Activated CD4-positive, alpha-beta T cell treated with anti-CD3 and anti-CD28 coated beads for 4 hours (primary cell): ENCODE measurements at places on chromosomes 7 and 10.
A peak's percentile ranks its signal among the peaks of the same experiment; 100 is the strongest.

GRCh38 chr7:143435266-143435665 is 8.0 kb upstream of the TAS2R60 start:
- no peak for DNase-seq

DNA sequence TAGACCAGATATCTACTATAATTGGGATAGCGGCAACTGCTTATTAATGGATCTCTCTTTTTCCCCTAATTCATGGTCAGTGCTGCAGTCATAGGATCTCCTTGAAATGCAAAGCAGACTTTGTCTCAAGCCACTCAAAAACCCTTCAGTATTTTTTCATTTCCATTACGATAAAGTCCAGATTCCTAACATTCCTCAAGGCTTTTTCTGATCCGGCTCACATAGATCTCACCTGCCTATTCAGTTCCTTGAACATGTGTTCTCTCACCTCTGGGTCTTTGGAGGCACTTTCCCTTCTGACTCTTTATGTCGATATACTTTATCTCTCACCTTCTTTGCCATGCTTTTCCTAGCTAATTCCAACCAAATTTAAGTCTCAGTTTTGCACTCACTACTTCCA is 25.7 kb upstream of the WASL start:
- no peak for DNase-seq

DNA sequence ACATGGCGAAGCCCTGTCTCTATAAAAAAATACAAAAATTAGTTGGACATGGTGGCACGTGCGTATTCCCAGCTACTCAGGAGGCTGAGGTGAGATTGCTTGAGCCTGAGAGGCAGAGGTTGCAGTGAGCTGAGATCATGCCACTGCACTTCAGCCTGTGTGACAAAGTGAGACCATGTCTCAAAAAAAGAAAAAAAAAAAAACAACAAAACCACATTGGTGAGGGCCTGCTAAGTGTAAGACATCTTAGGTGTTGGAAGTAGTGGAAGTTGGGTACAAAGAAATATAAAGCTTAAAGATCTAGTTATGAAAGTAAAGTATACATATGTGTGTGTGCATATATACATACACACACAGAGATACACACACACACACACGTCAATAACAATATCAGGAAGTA is 228.0 kb downstream of the EXOC4 start:
- no peak for DNase-seq

DNA sequence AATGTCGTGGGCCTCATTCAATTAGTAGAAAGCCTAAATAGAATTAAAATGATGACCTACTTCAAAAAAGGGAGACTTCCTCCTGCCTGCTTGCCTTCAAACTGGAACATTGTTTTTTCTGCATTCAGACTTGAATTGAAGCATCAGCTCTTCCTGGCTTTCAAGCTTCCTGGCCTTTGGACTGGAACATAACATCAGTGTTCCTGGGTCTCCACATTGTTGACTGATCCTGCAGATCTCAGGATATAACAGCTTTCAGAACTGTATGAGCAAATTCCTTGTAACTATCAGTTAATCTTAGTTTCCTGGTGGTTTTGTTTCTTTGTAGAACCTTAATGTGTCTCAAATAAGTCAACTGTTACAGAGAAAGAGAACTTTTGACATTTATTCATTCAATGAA is 18.6 kb downstream of the MAGI2 start:
- no peak for DNase-seq

- peak; percentile 69 for DNase-seq
These were observed 519 bp downstream of the PITRM1 start for GRCh38 chr10:3172081-3172445.

DNA sequence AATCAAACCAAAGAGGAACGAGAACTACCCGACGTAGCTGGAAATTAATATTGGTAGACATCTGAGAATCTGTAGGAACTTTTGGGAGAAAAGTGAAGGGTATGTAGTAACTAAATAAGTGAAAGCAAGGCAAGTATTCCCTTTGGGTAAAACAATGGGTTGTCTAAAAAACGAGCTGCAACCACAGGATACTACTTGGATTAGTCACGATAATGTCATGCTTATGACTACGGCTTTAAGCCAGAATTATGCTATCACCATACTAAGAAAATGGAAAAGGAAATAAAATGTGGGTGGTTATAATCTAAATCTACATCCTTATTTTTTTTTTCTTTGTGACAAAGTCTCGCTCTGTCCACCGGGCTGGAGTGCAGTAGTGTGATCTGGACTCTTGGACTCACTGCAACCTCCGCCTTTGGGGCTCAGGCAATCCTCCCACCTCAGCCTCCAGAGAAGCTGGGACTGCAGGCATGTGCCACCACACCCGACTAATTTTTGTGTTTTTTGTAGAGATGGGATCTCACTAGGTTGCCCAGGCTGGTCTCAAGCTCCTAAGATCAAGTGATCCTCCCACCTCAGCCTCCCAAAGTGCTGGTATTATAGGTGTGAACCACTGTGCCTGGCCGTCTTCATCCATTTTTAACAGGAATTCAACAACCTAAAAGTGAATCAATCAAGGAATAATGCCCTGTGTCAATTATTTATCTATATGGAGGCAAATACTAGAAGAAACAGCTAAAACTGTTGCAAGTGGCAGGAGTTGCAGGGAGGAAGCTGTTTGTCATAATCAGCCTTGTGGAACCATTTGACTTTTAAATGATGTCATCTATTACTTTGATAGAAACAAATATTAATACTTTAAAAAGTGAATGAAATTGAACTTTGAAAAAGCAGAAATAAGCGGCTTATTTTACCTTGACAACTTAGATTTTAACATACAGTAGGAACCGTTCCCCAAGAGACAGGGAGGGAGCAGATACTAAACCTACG is 189.3 kb downstream of the PRPF18 start:
- no peak for DNase-seq

DNA sequence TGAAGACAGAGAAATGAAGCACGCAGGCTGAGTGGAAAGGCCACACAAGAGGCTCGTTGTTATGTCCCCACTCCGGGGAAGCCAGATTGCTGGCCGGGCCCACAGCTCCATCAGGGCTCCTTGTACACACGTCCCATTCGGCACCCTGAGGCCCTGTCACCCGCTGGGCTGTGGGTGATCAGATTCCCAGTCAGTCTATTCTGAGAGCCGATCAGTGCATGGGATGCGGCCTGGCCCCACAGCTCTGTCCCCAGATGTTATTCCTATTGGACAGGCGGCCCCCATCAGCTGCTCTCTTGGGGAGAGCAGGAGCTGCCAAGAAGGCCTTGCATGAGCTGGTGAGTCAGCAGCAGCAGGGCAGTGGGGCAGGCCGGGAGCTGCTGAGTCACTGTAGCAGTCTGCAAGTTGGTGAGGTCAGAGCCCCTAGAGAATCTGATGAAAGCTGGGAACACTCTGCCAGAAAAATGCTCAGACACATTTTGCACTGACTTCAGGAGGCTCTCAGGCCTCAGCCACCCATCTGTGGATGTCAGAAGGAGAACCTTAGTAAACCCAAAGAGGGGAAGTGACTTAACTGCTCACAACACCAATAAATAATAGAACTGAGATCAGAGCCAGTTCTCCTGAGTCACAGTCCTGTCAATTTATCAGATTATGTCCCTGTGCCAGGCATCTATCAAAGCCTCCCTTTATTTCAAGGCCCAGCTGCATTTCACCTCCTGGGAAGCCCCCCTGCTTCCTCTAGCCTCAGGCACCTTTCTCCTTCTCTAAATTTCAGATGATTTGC is 9.4 kb upstream of the PSAP start:
- peak; percentile 22 for DNase-seq

DNA sequence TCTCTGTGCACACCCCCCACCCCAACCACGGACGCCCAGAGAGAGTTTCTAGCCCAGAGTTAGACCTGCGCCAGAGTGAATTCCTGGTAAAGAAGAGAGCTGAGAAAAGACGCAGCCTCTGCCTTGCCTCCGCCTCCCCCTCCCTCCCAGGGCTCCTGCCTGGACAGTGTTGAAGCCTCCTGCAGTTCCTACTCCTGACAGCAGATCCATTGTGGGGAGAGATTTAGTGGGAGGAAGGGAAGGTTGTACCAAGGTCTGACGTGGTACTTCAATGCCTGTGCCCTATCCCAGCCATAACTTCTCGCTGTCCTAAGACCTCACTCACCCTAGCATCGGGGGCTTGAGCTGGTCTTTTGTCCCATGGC is 952 bp downstream of the SRRM3 start:
- no peak for DNase-seq

DNA sequence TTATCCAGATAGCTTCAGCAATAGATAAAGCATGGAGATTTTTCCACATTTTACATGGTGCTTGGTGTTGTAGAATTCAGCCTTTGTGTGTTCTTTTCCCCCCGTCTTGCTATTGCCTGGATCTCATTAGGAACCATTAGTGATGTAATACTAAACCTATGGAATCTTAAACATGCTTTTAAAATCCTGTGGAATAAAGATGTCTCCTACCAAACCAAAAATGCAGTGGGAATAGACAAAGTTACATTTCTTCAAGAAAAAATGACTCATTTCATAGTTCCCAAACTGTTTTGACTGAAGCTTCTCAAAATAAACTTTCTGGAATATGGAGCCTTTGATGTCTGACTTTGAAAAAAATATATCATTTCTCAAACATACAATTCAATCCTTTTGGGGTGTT is 44.0 kb downstream of the CALD1 start:
- no peak for DNase-seq

GRCh38 chr10:44045020-44045419 is 339.9 kb downstream of the CXCL12 start:
- DNase-seq = no peak

GRCh38 chr10:1323951-1324350 is 267.8 kb downstream of the WDR37 start:
- DNase-seq = no peak

DNA sequence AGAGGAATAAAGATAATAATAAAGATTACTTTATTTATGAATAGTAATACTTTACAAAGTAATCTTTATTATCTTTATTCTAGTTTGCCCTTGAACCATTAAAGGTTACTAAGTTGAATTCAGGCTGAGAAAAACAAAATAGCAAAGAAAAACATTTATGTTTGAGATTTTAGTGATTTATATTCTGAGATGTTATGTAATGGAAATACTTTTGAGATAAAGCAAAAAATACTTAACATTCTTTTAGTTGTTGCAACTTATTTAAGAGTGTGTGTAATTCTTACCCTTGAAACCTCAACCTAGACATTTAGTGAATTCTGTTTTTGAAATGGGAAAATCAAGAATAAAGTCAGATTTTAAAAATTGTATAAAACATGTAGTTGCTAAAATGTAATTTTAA is 40.0 kb downstream of the MINPP1 start:
- no peak for DNase-seq

DNA sequence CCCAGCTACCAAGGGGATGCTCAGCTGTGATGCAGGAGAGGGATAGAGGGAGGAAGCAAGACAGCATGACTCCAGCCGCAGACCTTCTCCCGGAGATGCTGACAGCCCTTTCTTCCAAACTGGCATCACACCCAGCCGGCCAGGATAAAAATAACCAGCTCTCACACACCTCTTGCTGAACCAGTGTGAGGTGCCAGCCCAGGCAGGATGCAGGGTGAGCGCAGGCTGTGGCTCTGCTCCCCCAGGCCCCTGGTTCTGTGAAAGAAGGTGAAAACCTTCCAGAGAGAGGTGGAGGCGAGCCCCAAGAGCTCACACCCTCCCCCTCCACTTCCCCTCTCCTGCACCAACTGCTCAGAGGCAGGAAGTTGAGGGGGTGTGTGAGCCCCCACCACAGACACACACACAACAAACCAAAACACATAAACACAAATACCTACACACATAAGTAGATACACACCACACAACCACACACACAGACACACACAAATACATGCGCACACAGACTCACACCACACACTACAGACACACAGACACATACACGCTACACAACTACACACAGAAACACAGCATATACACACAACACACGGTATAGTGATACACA is 4.0 kb downstream of the GPR15LG start:
- no peak for DNase-seq

GRCh38 chr7:44621750-44622103 is 15.3 kb downstream of the OGDH start:
- DNase-seq = no peak

GRCh38 chr7:134193240-134193639 is 66.1 kb downstream of the LRGUK start:
- no peak for DNase-seq

- no peak for DNase-seq
These were observed 9.2 kb downstream of the NUP42 start for GRCh38 chr7:23191022-23191421.

- DNase-seq = no peak
These were observed 16.0 kb downstream of the AFAP1L2 start for GRCh38 chr10:114388275-114388674.

DNA sequence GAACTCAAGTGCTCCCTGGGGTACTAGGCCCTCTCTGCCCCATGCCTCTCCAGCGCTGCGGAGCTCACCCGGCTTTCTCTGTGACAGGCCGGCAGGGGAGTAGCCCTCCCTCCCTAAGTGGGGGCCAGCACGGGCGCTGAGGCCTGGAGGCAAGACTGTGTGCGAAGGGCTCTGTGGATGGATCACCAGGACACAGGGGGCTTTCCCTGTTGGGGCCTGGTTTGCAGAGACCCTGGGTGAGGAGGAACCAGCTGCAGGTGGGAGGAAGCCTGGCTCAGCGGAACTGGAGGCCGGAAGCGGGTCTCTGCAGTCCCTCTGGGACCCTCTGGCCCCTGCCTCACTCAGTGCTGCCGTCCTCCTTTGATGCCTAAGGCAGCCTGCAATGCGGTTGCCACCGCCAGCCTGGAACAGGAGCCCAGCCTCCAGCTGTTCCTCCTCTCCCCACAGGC is 106.0 kb downstream of the CYTH3 start:
- DNase-seq = no peak

DNA sequence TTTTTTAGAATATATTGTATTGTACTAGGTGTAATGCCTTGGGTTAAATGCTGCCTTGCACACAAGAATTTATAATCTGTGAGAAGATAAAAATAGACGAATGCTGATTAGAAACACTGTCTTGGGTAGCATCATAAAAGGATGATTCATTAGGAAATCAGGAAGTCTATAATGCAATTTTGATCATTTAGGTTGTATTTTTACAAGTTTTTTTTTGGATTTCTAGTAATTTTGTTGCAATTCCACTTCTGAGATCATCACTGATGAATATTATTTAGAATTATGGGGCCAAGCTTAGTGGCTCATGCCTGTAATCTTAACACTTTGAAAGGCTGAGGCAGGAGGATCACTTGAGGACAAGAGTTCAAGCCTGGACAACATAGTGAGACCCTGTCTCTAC is 29.6 kb downstream of the WBP1L start:
- DNase-seq = no peak

GRCh38 chr10:124842721-124843120 is 41.1 kb downstream of the ABRAXAS2 start:
- no peak for DNase-seq
